ENCODE measurements at places on chromosomes 6 and 20.

DNA sequence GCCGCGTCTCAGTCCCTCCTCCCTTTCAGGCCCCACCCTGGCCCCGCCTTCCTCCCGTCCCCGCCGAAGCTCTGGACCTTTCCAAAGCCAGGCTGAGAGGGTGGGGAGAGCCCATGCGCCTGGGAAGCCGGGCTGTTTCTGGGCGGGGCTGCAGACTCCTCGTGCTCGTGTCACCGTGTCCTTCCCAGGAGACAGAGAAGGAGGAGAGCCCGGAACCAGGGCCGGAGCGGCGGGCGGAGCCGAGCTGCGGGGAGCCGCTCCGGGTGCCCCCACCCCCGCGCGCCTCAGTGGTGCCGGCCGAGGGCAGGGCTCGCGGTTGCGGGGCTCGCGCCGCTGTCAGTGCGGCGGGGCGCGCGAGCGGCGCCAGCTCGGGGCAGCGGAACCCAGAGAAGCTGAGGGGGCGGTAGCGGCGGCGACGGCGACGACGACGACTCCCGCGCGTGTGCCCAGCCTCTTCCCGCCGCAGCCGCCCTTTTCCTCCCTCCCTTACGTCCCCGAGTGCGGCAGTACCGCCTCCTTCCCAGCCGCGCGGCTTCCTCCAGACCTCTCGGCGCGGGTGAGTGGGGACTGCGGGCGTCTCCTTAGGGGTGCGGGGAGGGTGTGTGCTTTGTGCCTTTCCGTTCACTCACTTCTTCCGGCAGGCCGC lies at the start of gene RALY:
RALY (plus strand) TSS at position 336 of the 646 bp plus-strand sequence. CDS start 78,164 bp downstream, outside the sequence.
- no peak for DNase-seq

DNA sequence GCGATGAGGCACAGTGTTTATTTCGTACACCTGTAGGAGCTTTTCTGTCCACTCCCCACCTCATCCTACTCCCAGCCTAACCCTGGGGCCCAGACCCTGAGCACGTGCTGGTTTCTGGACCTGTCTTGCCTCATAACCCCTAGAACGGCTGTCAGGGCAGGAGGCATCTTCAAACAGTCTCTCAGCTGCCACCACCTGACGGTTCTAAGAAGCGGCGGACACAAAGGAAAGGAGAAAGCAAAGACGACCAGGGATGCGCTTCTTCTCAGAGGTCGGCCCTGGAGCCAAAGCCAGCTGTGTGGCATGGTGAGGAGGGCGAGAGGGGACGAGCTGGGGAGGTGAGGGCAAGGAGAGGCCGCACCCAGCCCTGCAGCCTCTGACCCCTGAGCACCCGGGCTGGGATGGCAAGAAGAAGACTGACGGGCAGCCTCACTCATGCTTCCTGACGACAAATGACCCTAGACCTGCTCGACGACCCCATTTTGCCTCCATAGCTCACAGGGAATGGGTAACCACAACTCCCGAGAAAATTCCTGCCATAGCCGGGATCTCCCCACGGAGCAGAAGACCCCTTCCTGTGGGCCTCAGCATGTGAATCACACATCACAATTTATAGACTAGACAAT lies 62.1 kb downstream of the WDR27 start:
- no peak for DNase-seq

DNA sequence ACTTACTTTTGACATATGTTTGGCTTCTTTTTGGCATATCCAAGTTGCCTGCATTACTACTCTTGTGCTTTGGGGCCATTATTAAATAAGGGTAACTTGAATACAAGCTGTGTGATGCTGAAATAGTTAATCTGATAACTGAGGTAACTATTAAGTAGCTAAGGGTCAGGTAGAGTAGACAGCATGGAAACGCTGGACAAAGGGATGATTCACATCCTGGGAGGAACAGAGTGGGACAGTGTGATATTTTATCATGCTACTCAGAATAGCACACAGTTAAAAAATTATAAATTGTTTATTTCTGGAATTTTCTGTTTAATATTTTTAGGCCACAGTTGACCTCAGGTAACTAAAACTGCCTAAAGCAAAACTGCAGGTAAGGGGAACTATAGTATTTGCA lies 483.9 kb downstream of the RFPL4B start:
- no peak for DNase-seq

GRCh38 chr20:61052776-61053442 lies 199.2 kb upstream of the CDH4 start:
- DNase-seq = no peak

DNA sequence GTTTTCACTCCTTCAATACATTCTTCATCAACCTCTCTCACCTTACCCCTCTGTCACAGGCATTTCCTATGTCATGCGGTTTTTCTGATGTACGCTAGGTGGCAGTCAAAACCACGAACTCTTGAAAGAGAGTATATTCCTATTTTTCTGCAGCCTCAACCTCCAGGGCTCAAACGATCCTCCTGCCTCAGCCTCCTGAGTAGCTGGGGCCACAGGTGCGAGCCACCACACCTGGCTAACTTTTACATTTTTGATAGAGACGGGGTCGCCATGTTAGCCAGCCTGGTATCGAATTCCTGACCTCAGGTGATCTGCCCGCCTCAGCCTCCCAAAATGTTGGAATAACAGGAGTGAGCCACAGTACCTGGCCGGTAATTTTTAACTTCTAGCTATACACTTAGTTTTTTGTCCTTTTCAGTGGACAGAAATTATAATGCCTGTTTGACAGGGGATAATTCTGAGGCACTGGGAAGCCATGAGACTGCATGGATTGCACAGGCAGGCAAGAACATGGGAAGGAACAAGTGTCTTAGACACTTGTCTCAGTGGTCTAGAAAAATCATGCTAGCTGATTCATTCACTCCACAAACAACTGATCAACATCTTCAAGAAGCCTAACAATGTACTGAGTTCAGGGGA lies 22.5 kb upstream of the HFE start:
- DNase-seq = peak; percentile 14

DNA sequence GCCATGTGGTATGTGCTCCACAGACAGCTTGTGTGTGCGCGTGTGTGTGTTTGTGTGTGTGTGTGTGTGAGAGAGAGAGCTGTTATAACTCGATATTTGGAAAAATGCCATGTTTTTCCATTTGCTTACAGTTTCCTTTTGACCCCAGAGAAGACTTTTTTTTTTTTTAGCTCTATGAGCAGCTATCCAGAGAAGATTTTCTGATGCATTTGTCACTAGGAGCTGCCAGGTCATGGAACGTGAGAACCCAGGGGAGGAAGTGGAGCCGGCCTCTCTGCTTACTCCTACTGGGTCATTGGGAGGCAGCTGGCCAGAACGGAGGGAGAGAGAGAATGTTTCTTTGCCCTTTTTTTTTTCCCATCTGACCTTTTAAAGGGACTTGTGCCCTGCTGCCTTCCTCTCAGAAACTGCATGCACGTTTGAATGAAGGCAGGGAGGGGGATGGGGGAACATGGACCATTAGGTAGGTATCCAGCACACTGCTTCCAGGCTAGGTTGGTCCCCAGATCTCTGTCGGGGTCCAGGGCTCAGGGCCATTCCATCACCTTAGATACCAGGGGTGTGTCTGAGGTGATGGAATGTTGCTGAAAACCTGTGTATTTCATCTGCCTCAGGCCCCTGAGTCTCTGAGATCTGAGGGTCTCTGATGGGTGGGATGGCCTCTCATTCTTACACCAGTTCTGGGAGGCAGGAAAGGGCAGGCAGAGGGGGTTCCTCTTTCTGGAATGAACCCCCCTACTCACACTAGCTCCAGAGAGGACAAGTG lies 11.2 kb upstream of the MRPS18A start:
- DNase-seq = no peak

GRCh38 chr6:132961122-132961521 lies 146.8 kb downstream of the RPS12 start:
- no peak for DNase-seq

- DNase-seq = no peak
Observed at GRCh38 chr20:46104262-46104661, 13.9 kb upstream of the CD40 start.

- no peak for DNase-seq
Observed at GRCh38 chr6:39451831-39452230, 129.3 kb upstream of the KCNK16 start.

DNA sequence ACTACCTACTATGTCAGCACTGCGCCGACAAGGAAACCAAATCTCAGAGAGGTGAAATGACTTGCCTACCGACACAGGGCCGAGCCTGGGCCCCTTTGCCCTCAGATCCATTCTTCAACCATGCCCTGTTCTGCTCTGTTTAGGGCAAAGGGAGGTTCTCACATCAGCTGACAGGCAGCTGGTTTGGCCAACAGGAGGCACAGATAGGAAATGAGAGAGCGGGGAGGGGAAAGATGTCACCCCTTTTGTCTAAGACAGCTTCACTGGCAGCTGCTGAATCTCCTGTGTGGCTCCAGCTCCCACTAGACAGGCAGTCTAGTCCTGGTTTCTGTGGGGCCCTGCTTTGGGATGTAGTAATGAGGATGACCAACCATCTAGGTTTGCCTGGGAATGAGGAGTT lies 158.7 kb downstream of the TMEM200A start:
- no peak for DNase-seq

- no peak for DNase-seq
Observed at GRCh38 chr6:88472851-88473525, 306.8 kb upstream of the CNR1 start.

DNA sequence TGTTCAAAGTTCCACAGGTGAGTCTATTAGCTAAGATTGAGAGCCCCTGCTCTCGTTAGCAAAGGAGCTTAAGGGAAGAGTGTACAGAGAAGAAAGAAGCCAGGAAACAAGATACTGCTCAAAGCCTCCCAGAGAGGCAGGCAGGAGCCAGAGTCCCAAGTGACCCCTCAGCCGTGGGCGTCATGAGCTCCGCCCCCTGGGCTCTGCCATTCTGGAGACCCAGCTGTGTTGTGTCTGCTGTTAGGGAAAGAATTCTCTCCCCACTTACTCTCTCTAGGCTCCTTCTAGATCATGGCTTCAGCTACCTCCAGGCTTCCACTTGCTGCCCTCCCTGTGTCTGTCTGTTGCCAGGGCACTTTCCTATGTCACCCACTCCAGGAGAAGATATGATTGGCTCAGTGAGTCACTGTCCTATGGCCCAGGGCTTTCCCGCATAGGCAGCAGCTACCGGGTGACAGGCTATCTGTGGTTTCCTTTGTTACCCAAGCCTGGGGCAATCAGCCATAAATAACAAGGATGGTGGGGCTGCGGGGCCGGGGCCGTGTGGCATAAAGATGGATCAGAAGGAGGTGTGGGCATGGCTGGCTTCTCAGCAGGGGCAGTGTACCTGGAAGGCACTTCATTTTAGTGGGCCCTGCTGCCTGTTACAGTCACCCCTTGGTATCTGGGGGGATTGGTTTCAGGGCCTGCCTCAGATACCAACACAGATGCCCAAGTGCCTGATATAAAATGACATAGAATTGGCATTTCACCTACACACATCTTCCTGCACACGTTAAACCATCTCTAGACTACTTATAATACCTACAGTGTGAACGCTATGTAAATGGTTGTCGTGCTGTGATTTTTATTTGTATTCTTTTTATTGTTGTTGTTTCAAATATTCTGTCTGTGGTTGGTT lies 118.9 kb downstream of the ARMC2 start:
- no peak for DNase-seq

GRCh38 chr6:692356-692851 lies 535 bp downstream of the EXOC2 start:
- no peak for DNase-seq

- no peak for DNase-seq
Observed at GRCh38 chr6:140269591-140270165, 895.2 kb upstream of the CITED2 start.

DNA sequence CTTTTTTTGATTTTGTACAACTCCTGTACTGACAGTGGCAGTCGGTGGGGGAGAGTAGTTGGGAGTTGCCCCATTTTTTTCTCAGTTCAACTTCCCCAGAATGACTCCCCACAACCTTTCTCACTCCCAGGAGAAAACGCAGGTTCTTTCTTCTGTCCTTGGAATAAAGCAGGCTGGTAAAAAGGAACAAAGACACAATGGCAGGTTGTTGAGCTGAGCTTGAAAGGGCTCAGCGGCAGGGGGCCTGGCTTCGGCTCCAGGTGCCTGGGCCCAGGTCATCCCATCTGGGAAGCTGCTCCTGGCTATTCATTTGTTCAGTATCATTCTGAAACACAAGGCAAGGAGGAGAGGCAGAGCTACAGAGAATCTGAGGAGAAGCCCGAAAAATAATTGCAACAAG lies 46.2 kb downstream of the PROKR2 start:
- no peak for DNase-seq

GRCh38 chr6:57315111-57315510 lies 2.3 kb upstream of the PRIM2 start:
- no peak for DNase-seq

- DNase-seq = no peak
Observed at GRCh38 chr6:136403110-136403980, 113.7 kb upstream of the BCLAF1 start.

- no peak for DNase-seq
Observed at GRCh38 chr20:2809690-2810089, 5.1 kb upstream of the C20orf141 start.

GRCh38 chr6:49327005-49327404 lies 136.0 kb downstream of the MMUT start:
- no peak for DNase-seq

DNA sequence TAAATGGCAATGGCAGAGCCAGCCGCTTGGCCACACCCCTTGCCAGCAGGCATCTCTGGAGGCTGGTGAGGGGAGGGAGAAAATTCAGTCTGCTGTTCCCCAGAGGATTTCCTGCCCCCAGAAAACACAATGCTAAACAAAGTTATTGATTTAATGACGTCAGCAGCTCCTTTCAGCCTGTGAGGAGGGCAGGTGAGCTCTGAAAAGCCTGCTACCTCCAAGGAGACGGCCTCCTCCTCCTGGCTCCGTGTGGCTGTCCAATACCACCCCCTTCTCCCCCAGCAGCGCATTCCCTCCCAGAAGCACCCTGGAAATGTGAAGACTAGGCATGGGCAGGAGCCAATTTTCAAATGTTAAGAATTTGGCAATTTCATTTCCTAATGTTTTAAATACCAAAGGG lies 393.1 kb downstream of the ZFAND3 start:
- DNase-seq = peak; percentile 78

DNA sequence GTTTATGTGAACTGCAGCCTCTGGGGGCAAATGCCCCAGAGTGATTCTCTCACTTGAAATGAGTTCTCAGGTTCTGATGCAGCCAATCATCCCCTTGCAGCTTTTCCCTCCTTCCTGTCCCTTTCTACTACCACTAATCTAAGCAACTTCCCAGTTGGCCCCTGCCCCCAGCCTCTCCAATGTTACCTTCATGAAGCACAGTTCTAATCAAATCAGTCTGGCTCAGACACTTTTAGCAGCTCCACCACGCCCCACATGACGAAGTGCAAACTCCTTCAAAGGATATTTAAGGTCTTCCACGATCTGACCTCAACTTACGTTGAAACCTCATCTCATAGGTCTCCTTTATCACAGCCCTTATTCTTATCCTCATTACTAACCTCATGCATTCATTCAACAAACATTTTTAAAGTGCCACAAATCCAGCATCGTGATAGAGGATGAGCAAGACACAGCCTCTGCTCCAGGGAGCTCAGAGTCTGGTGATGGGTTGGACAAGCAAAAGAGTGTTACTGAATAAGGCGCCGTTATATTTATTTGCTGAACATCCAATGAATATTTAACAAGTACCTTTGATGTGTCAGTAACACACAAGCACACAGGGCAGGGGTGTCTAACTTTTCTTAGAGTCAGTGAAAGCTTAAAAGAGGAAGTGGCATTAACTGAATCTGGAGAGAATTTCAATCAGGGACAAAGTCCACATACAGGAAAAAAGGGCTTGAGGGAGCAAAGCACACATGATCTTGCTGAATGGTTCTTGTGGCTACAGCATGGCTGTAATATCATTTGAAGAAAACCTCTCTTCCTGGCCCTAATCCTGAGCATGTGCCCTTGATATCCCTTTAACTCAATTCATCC lies 20.4 kb upstream of the DTNBP1 start:
- DNase-seq = no peak

GRCh38 chr6:34608321-34609091 lies 52.4 kb upstream of the SPDEF start:
- DNase-seq = no peak
